ENCODE measurements at places on chromosomes 11 and 22.

GRCh38 chr11:46345881-46346484, 1.3 kb upstream of the DGKZ start:
- no peak for DNase-seq

DNA sequence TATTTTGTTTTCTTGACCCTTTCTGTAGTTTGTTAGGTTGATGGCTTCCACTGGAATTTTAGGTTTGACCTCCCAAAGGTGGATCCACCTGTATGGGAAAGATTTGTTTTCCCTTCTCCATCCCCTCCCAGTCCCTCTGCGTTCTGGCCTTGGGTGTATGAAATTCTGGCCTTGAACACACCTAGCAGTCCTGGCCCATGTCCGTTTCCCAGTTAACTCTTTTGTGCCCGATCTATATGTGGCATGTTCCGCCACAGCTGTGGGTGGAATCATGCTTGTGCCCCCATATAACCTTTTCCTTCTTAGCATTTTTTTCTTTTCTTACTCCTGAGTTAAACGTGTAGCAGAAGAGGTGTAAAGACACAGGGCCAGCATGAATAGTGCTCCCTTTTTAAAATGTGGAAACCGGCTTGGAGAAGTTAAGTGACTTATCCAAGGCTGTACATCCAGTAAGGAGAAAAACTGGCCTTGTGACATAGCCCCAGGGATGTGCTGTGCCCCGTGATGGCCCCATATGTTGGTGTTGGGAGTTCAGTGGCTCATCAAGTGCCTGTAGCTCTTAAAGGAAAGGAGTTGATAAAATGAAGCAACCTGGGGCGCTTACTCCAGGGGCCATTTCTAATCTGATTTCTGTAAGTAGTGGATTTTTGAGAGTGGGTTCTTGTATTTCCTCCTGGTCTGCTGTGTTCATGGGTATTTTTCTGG, 39.3 kb downstream of the ZNRF3 start:
- DNase-seq: no peak

GRCh38 chr11:115981104-115981481, 476.9 kb upstream of the CADM1 start:
- DNase-seq: no peak

DNA sequence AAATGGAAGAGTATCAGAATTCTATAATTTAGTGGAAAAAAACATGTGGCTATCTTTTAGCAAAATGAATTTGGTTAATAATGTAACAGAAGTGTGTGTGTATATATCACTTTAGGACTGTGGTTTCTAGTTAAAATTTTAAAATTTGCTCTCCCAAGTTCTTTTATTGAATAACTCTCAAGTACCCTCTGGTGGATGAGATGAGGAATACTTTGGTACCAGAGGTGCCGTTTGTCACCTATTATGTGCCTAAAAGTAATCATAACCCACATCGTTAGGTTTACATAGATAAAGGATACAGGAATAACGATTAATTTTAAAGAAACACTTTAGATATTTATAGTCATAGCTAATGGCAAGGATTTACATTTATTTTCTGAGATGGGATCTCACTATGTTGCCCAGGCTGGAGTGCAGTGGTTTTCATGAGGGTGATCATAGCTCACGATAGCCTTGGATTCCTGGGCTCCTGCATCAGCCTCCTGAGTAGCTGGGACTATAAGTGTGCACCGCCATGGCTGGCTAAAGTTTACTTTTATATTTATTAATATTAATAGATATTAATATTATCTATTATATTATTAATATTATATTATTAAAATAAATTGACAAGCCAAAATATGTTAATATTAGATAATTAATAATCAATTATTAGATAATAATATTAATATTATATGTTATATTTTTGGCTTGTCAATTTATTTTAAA, 66.7 kb upstream of the CAPRIN1 start:
- no peak for DNase-seq

GRCh38 chr11:102010776-102011494, 36.3 kb upstream of the CFAP300 start:
- no peak for DNase-seq

GRCh38 chr11:6746626-6747025, 25.1 kb downstream of the OR2AG2 start:
- DNase-seq: no peak

DNA sequence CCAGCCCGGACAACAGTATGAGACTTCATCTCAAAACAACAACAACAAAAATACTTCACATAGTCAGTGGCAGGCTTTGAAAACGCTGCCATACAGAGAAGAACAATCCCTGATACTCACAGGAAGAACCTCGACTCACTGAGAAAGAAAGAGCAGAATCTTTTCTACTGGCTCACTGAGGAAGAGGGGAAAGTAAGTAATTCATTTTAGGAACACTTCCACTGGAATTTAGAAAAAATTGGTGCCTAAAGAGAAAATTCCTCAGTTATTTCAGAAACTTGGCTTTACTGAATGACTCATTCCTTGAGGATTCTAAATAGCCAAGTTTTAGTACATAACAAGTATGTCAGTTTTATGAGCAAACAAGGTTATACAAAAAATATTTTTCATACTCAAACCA, 12.3 kb downstream of the NARS2 start:
- DNase-seq: no peak

- DNase-seq: no peak
These were observed 8.5 kb upstream of the CHRDL2 start for GRCh38 chr11:74739546-74740270.

- no peak for DNase-seq
These were observed 615.4 kb upstream of the B3GAT1 start for GRCh38 chr11:135027461-135027860.

- no peak for DNase-seq
These were observed 26.1 kb downstream of the SHISAL1 start for GRCh38 chr22:44286646-44287045.

DNA sequence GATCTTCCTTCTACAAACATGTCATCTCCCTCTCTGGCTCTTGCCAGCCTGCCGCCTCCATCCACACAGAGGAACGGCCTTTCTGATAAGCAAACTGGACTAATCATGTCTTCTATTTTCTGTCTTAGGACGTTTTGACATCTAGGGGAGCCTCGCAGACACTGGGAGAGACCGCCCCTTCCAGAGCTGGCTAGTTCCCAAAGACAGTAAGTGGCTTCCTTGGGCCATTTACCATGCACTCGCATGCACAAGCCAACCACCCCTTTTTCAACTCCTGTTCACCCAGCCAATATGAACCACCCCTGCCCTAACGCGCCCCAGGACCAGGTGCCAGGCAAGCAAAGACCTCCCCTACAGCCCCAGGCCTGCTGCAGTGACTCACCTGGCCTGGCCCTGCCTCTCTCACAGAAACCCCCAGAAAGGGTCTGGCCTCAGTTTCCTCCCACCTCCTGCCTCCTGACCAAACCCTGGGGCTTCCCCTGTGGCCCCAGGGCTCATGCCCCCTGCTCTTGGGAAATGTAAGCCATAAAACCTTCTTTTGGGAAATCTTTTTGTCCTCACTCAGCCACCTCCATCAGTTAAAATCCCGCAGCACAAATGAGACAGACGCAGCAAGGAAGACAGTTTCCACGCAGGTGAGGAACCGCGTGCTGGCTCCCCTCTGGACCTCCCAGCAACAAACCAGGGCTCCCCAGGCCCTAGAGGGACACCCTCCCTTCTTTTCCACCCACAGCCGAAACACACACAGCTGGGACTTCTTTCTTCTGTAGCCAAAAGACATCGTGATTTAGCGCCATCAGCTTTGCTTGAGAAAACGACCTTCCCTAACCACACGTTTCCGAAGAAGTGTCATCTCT, 38.5 kb downstream of the SHANK2 start:
- no peak for DNase-seq

DNA sequence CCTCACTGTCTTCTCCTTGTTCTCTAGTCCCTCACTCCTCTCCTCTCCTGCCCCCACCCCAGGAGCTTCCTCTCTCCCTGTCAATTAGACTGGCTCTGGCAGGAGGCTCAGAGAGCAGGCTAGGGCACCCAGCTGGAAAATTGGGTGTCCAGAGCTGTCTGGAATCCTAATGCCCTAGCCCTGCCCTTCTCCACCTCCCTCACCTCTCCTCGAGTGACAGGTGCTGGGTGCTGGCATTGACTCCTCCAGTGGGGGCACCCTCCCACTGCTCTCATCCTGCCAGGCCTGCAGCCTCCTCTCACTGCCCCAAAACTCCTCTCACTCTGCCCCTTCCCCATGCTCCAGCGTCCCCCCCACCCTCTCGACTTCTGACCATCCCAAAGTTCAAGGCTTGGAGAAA, 68.9 kb downstream of the CYTH4 start:
- no peak for DNase-seq

- no peak for DNase-seq
These were observed 1.1 kb upstream of the PDGFD start for GRCh38 chr11:104165014-104165413.

GRCh38 chr22:23562186-23562585, 17.9 kb downstream of the IGLL1 start:
- DNase-seq: no peak

DNA sequence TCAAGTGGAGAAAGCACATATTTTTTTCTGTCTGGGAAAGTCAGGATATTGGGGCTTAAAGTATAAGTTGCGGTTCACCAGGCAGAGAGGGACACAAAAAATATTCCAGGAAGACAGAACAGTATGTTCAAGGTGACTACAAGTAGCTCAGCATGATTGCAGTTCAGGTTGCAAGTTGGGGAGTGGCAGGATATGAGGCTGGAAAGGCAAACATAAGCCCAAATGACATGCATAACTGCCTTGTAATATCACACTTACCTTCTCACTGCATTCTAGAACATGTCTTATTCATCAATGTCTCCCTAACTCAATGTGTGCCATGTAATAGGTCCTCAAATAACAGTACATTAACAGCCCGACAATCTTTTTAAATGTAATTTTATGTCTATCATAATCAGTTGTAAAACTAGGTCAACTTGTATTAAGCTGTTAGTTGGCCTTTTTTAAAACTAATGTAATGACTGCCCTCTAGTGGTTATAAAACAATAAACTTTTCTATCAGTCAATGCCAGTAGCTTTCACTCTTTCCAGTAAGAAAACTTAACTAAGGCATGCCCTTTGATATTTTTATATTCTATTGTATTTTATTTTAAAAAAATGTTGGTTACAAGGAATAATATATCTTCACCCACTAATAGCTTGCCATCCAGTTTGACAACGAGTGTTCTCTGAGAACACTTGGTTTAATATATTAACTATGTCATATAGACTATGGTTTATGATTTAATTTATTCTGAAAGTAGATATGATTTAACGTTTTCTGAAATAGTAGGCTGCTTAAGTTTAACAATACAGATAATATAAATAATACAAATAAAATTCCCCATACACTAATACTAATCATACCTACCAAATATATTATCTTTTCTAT, 39.4 kb upstream of the CFAP300 start:
- no peak for DNase-seq

GRCh38 chr11:11618973-11619435, 2.8 kb downstream of the GALNT18 start:
- DNase-seq: no peak

- no peak for DNase-seq
These were observed 149.1 kb upstream of the SOX6 start for GRCh38 chr11:16505481-16505880.

GRCh38 chr22:30876915-30877553, 91.5 kb downstream of the MORC2 start:
- no peak for DNase-seq

GRCh38 chr11:57191311-57192219, 9.8 kb downstream of the LRRC55 start:
- DNase-seq: no peak

- DNase-seq: no peak
These were observed 3.4 kb downstream of the CTNND1 start for GRCh38 chr11:57764972-57765371.

DNA sequence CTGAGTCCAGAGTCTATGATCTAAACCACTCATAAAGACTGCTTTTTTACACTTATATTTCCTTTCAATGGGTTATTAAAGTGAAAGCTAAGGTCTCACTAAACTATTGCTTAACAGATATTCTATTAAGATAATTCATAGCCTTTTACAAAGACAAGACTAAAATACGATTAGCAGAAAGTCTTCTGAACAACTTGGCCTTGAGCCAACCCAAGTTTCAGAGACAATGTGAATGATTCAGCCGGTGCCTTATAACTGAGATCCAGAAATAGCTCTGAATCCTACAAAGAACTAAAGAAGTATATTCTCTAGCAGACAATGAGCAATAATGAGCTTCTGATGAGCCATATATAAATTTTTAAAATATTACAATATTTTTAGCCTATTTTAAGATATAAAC, 41.5 kb upstream of the CARD18 start:
- DNase-seq: no peak

DNA sequence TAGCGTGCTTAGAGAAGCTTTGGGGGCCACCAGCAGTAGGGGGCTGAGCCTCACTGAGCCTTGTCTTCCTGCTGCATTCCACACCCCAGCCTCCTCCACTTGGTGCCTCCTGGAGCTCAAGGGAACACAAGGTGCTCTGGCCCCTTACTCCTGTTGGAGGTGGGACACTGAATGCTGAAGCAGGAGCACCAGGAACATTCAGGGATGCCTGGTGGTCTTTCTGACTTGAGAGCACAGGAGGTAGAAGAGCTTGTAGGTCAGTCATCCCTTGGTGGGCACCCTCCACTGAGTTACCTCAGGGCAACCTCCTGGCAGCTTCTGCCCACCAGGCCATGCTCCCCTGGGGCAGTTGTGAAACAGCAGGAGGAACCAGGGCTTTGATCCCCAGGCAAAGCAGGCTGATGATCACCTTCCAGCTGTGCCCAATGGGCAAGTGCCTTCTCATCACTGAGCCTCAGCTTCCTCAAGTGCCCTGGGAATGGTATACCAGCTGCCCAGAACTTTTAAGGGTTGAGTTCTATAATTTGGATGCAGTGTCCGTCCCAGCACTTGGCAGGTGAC, 50.1 kb downstream of the CABIN1 start:
- DNase-seq: no peak

- DNase-seq: no peak
These were observed 426.8 kb downstream of the TBC1D22A start for GRCh38 chr22:47189056-47189916.

DNA sequence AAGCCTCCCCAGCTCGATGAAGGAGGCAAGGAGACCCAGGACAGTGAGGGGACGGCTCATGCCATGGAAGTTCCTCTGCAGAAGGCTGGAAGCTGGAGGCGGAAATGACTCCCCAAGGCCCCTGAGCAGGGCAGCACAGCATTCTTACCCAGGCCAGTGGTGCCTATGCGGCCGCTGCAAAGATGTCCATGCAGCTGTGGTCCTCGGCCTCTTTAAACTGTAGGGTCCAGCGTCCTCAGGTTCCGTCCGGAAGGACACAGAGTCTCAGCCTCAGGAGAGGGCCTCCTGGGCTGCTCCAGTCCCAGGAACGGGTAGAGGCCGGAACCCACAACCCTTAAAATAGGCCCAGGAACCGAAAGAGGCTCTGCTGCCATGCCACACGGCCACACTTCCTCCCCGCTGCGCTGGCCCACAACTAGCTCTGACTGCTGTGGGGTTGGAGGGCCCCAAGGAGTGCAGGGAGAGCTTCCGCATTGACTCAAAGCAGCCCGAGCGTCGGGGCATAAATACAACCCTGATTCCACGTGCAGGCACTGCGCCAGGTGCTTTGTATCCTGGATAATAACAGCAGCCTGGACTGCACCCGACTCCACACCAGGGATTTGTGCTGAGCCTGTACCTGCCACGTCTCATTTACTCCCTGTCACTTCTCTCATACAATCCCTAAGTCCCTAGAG, 5.5 kb downstream of the KIAA0930 start:
- DNase-seq: no peak

- DNase-seq: no peak
These were observed 239.5 kb downstream of the ST3GAL4 start for GRCh38 chr11:126594921-126595367.

All from stimulated activated CD8-positive, alpha-beta memory T cell treated with anti-CD3 and anti-CD28 coated beads, Interleukin-15, amount 100 ng/mL, for 4 hours (primary cell).